Chondrocyte (in vitro differentiated cells): ENCODE measurements at places on chromosomes 7 and 10. TPM values are rescaled to one million over a fixed set of nuclear protein-coding genes. Genes with fewer than 3 reads are reported as not detected.

PLXNA4 gene
- total RNA-seq = 11.3 to 57.7 TPM (median 13.0 TPM) in 3 replicates

NEUROD6 gene
- total RNA-seq = not detected in 3 replicates

DNA sequence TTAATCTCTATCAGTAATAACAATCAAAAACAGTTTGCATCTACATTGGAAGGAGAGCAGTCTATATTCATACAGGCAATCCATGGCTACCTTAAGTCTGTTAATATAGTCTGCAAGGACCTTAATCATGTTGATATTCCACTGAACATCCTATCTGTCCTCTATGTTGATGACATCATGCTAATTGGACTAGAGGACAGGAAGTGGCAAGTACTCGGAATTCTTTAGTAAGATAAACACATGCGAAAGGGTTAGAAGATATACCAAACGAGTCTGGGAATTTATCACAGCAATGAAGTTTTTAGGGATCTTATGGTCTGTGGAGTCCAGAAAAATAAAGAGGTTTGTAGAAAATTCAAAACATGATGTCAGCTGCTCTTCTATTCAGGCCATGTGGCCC, 11.3 kb upstream of the SAMD9L start:
- no peaks in the 10 kb centered on the region for H3K36me3 ChIP-seq
- no peak overlapping the region for H3K27ac ChIP-seq
- no peaks in the 10 kb centered on the region for H3K4me1 ChIP-seq
- DNase-seq = no peak
- H3K4me3 ChIP-seq = no peak overlapping the region
- H3K27me3 ChIP-seq = peaks cover 9% of the 10 kb centered on the region

DNA sequence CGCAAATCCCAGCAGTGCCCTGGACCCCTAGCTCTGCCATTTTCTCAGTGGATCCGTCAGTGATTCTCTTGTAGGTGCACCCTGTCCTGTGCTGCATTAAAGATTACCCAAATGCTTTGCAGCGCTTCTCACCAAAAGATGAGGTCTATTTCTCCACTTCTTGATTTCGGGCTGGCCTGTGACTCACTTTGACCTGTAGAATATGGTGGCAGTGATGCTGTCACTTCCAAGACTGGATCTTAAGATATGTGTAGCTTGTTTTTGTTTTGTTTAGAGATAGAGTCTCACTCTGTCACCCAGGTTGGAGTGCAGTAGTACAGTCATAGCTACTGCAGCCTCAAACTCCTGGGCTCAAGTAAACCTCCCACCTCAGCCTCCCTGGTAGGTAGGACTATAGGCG, 37.0 kb upstream of the ZMIZ1 start:
- DNase-seq = no peak
- peaks cover 3% of the 10 kb centered on the region for H3K36me3 ChIP-seq
- H3K4me3 ChIP-seq = no peak overlapping the region
- H3K27me3 ChIP-seq = peaks cover 18% of the 10 kb centered on the region

DNA sequence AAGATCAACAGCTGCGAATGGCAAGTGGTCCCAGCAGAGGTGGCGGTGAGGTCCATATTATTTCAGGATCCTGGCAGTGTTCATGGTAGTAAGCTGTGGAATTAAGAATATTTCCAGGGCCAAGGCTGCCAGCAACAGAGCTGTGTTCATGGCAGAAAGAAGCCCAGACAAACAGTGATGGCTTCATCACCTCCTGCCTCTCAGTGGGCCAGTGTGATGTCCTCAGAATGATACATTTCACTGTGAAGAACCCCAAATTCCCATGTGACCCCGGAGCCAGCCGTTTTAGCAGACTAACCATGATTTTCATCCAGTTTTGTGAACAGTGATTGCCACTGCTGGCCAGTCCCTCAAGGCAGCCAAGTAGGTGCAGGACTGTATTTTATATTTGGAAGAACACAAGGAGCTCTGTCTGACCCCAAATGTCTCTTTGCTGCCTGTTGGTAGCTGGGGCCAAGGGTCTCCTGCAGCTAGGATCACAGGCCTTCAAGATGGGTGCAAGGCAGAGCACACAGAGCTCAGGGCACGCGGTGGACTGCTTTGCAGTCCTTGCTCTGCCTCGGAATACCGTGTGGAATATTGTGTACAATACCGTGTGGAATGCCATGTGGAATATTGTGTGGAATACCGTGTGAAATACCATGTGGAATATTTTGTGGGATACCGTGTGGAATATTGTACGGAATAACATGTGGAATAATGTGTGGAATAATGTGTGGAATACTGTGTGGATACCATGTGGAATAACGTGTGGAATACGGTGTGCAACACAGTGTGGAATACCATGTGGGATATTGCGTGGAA, 132.3 kb upstream of the CHST15 start:
- peaks cover 42% of the 10 kb centered on the region for H3K4me1 ChIP-seq
- H3K27me3 ChIP-seq = peaks cover 2% of the 10 kb centered on the region
